Inflammatory macrophage treated with lipopolysaccharide for 4 hours (primary cell): ENCODE measurements at places on chromosomes 16 and 17.

DNA sequence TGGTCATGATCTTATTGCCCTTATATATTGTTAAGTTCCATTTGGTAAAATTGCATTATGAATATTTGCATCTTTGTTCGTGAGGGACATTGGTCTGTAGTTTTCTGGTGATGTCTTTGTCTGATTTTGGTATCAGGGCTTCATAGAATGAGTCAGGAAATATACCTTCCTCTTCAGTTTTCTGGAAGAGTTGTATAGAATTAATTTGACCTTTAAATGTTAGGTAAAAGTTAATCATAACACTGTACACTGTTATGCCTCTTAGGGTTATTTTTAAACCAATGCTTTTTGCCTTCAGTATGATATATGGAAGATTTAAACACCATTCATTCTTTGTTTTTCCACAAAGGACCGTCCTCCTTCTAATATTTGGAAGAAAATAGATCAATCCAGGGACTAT, 180.0 kb downstream of the CHD9 start:
- DNase-seq = no peak

DNA sequence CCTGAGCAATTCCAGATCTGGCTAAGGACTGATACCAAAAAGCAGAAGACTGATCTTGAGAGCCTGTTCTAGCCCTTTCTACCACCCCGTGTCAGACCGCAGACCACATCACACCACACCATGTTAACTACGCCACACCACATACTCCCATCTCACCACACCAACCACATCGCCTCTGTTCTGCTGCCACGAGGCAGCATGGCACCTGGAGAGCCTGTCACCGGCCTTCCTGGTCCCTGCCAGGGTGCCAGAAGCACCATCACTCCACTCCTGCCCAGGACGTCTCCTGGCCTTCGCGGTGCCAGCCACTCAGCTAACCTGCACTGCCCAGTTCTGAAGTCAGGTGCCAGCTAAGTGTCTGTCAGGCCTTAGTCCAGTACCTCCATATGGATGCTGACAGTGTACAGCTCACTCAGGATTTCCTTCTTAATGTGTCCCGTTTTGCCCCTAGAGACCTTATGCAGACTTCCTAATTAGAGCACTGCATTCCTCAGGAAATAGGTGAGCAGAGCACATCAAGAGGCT, 37.2 kb upstream of the BCAR1 start:
- DNase-seq = no peak

DNA sequence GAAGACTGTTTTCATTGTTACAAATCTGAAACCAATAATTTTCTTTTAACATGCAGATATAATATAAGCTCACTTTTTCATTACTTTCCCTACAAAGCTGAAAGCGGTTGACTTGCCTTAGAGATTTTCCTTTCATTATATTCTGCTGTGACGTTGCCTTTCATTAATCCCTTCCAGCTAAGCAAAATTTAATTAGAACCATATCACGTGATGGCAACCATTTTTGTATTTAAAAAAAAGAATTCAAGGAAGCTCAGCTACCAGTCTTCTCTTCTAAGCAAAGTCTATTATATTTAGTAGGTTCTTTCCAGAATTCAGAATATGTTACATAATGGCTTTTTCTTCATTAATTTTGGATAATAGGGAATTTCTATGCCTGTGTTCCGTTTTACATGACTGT, 186.5 kb downstream of the PRKCA start:
- no peak for DNase-seq

DNA sequence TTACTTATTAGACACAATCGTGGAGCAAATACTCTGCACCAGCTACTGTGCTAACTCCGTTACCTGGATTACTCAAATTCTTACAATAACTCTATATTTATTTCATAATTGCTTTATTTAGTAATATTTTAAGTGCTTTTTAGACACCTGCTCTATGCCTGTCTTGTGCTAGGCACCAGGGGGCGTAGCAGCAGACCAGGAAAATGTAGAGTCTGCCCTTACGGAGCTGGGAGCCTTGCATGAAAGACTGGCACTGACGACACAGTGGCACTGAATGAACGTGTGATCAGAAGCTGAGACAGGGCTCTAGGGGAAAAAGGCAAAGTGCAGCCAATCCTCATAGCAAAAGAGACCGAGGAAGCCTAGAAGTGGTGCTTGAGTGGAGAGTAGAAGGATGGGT, 486.5 kb downstream of the CDH13 start:
- no peak for DNase-seq
